Activated naive CD8-positive, alpha-beta T cell treated with anti-CD3 and anti-CD28 coated beads for 36 hours (primary cell): ENCODE measurements at places on chromosomes 2 and 18. TPM values are rescaled to one million over a fixed set of nuclear protein-coding genes. Genes with fewer than 3 reads are reported as not detected.

DNA sequence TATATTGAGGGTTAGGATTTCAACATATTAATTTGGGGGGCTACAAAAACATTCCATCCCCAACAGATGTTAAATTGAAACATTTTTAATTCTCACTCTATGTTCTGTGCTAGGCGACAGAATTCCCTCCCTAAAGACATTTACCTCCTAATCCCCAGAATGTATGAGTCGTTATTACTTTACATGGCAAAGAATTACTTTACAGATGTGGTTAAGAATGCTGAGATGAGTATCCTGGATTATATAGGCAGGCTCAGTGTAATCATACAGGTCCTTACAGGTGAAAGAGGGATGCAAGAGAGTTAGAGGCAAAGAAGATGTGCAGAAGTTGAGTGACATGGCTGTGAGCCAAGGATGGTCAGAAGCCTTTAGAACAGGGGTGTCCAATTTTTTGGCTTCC lies 974.1 kb upstream of the ACVR2A start:
- no peak overlapping the region for H3K4me3 ChIP-seq
- H3K36me3 ChIP-seq = no peaks in the 10 kb centered on the region
- no peaks in the 10 kb centered on the region for H3K4me1 ChIP-seq
- DNase-seq = no peak

GRCh38 chr18:79868168-79868784 lies 70.5 kb downstream of the KCNG2 start:
- no peaks in the 10 kb centered on the region for H3K27me3 ChIP-seq
- no peaks in the 10 kb centered on the region for H3K36me3 ChIP-seq
- no peak overlapping the region for H3K27ac ChIP-seq

- DNase-seq = no peak
- H3K4me3 ChIP-seq = no peak overlapping the region
- no peak overlapping the region for H3K27ac ChIP-seq
- no peaks in the 10 kb centered on the region for H3K27me3 ChIP-seq
- H3K36me3 ChIP-seq = peaks cover 9% of the 10 kb centered on the region
Measured at GRCh38 chr2:3429066-3429610, 49.6 kb downstream of the TRAPPC12 start.

KCNE4 gene
- not detected for total RNA-seq

CHRND gene
- total RNA-seq = not detected

KIAA2012 gene
- total RNA-seq = not detected
